SHP77 treated with DMSO at 0.1 percent for 48 hours (cell line): ENCODE measurements at places on chromosomes 7 and 10.
A peak's percentile ranks its signal among the peaks of the same experiment; 100 is the strongest.

- no peak for DNase-seq
These were observed 343 bp upstream of the C10orf71 start for GRCh38 chr10:49298671-49298982.

GRCh38 chr10:26357203-26357602 is 80.9 kb upstream of the APBB1IP start:
- DNase-seq = no peak

GRCh38 chr7:129218514-129219062 is 6.2 kb upstream of the AHCYL2 start:
- peak; percentile 57 for DNase-seq

DNA sequence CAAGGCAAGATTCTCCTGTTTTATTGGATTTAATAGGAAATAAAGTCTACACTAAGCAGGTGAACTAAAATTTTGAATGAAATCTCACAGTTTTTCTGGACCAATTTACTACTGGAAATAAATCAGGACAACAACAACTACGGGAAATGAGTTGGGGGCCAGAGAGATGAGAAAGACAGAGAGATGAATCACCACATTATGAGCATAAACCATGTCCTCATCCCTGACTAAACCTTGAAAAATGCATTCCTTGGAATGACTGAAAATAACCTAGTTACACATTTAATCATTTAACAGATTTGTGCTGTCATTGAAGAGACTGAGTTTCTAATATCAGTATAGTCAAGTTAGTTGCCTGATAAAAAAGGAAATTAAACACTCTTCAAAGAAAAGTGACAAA is 608.4 kb upstream of the KCND2 start:
- no peak for DNase-seq

DNA sequence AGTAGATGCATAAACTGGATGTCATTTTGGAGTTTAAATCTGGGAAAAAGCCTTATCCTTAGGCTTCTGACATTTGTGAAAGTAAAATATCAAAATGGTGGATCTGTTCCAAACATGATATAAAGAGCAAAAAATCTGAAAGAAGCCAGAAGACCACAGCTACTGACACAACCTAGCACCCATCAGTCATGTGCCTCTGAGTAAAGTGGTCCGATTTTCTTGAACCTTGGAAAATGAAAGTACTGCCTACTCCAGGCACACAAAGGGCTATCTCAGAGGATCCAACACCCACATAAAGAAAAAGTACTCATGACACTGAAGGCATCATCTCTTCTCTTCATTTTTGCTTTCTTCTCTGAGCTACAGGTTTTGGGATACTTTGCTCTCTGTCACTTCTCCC is 150.7 kb downstream of the KMT2E start:
- no peak for DNase-seq

- no peak for DNase-seq
These were observed 7.3 kb downstream of the DPYSL4 start for GRCh38 chr10:132193907-132194552.

DNA sequence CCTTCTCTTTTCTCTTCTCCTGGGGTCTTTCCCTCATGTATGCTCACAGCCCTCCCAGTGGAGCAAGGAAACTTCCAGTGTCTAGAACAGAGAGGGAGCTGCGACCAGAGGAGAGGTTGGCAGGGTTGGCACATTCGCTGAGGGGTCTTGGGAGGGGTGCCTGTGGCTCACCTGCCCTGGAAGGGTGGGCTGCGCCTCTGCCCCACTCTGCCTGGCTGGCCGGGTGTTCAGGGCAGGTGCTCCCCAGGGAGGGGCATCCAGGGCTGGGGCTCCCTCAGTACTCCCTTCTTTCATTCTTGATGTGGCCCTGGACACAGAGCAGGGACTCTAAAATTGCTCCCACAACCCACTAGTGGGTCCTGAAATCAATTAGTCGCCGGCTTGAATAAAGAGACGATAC is 16.9 kb downstream of the SHH start:
- DNase-seq = no peak

- DNase-seq = no peak
These were observed 101.4 kb upstream of the PITRM1 start for GRCh38 chr10:3273966-3274365.

DNA sequence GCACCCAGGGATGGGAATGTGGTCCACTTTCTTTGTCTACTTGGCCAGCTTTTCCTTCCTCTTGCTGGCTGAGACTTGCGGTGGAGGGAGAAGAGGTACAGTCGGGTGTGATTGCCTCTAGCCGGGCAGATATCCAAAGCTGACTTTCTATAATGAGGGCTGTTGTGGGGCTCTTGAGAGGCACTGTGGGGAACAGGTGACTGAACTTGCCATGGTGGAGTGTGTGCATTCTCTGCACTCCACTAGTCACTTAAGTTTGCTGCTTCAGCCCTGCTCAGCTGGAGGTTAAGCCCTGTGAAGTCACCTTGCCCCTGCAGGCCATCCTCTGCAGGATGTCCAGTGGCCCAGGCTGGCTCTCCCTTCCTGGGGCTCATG is 116.6 kb downstream of the AOAH start:
- no peak for DNase-seq

GRCh38 chr10:75159519-75159918 is 48.1 kb downstream of the SAMD8 start:
- no peak for DNase-seq

DNA sequence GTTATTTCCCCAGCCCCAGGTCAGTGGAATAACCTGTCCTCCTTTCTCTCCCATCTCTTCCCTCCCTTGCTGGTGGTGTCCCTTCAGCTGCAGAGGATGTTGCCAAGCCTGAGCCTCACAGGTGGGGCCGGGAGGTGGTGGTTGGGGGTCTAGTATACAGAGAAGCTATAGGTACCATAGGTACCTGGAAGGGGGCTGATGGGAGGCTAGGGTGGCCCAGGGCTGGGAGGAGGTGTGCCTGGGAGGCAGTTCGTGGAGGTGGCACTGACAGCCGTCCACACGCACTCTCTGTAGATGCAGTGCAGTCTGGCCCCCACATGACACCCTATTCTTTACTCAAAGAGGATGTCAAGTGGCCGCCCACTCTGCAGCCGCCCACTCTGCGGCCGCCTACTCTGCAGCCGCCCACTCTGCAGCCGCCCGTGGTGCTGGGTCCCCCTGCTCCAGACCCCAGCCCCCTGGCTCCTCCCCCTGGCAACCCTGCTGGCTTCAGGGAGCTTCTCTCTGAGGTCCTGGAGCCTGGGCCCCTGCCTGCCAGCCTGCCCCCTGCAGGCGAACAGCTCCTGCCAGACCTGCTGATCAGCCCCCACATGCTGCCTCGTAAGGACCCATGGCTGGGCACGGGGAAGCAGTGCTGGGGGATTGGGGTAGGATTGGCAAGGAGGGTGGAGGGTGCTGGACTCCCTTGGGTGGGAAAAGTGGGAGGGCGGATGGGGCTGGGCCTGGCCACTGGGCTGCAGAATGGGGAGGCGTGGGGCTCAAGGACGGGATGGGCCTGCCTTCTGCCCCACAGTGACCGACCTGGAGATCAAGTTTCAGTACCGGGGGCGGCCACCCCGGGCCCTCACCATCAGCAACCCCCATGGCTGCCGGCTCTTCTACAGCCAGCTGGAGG is 9.5 kb downstream of the IRF5 start:
- DNase-seq = no peak

GRCh38 chr7:72754312-72754711 is 73.7 kb downstream of the TYW1B start:
- DNase-seq = no peak

DNA sequence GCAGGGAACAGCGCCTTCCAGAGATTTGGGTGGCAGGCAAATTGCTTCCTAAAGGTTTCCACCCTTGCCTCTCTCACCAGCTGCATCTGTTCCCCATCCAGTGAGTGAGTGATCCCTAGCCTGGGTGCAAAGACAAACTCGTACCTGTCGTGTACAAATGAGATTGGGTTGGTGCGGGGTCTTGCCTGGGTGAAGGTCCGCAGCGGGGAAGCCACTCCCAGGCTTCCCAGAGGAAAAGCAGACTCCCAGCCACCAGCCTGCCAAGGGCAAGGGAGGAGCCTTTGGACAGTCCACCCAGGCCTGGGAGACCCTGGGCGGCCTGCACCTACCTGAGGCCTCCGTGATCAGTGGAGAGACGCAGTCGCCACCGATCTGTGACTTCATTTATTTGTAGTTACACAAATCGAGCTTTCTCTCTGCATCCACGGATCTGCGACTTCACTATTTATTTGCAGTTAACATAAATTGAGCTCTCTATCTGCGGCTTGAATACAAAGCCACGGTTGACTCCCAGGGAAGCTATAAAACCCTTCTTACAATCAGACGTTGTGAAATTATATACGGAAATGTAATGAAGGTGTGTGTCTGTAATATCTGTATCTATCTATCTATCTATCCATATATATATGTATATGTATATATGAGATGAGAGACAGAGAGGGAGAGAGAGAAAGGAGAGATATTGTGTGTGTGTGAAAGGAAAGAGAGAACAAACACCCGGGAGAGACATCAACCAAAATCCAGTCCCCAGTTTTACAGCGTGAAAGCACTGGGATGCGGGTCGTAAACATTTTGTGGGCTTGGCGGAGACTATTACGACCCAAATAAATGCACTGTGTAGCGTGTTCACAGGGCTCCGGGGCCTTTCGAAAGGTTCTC is 3.0 kb upstream of the HOXA7 start:
- DNase-seq = no peak

GRCh38 chr7:116552602-116553001 is 27.8 kb downstream of the CAV1 start:
- no peak for DNase-seq

DNA sequence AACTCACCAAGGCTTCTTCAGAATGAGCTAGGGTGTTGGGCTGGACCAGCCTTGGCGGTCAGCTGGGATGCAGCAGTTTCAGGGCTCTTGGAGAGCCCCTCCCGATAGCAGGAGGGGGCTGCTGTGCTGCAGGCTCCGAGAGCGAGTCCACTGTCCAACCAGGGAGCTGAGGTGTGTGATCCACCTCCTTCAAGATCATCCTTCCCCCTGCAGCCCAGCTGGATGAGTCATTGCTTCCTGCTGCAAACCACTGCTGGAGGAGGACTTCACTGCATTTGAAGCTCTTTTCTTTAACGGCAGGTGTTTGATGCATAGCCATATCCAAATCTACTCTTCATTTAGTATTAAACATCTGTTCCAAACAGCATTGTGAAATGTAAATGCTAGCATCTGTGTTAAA is 54.2 kb upstream of the EBF3 start:
- no peak for DNase-seq

DNA sequence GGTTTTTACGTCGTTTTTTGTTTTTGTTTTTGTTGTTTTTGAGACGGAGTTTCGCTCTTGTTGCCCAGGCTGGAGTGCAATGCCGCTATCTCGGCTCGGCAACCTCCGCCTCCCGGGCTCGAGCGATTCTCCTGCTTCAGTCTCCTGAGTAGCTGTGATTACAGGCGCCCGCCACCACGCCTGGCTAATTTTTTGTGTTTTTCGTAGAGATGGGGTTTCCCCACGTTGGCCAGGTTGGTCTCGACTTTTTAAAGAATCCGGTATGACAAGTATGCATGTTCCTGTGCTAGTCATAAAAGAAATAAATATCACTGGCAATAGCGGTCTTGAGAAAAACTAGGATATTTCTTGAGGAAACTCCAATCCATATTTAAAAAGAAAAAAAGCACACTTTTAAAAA is 2.7 kb upstream of the ARL4A start:
- DNase-seq = no peak

DNA sequence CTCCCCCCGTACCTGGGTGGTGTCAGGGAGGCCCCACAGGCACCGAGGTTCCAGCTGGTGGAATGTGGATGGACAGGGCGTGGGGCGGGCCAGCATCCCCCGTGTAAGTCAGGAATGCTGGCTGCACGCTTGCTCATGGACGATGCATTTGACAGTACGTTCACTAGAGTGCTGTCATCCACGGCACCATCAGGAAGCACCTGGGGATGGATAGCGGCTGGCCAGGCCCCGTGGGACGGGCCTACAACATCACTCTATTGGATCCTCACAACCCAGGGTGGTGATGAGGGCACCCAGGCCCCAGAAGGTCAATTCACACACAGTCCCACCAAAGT is 63.6 kb downstream of the INSIG1 start:
- DNase-seq = no peak

- DNase-seq = no peak
These were observed 34.8 kb upstream of the ADO start for GRCh38 chr10:62769574-62770242.
